ENCODE measurements at places on chromosomes 6 and 20. TPM values are rescaled to one million over a fixed set of nuclear protein-coding genes. Genes with fewer than 3 reads are reported as not detected.

GRCh38 chr6:45491048-45491735, 113.5 kb upstream of the SUPT3H start:
- DNase-seq = no peak

The CASS4 gene
- total RNA-seq = 0.13 TPM

- DNase-seq = no peak
Observed at GRCh38 chr6:39496915-39497314, 174.4 kb upstream of the KCNK16 start.

The PRIM2 gene
- 10.1 TPM for total RNA-seq

Data from bronchial epithelial cell (primary cell).